Breast epithelium (tissue), 4 donors: ENCODE measurements at places on chromosomes 7 and 10.

DNA sequence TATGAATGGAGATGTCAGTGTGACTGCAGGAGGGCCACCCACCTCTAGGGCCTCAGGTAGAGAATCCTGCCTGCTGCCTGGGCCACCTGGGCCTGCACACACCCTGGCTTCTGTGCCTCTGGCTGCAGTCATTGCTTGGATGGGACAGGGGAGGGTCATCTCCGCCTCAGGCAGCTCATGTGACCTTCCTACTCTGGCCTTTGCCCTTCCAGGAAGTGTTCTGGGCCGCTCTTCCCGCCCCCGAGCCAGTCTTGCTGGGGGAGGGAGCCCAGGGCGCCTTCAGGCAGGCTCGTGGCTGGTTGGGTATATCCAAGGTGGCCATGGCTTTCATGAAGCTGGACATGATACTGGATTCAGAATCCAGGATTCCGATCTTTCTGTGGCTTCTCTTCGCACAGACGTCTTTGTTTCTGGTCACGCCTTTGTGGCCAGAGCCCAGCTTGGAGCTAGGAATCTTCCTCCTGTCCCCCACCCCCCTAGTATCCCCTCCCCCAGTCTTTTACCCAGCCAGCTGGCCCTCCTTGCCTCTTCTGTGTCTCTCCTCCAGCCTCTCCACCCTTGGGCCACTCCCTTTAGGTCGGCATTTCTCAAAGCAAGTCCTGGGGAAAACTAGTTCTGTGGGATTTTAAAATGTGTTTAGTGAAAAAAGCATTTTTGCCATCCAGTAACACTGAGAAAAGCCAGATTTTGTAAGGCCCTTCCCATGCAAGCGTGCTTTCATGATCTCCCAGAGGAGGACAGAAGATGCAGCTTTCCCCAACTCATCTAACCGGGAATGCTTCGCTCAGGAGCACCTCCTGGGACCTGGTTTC lies 119.6 kb downstream of the ZMIZ1 start:
- DNase-seq: no peak

DNA sequence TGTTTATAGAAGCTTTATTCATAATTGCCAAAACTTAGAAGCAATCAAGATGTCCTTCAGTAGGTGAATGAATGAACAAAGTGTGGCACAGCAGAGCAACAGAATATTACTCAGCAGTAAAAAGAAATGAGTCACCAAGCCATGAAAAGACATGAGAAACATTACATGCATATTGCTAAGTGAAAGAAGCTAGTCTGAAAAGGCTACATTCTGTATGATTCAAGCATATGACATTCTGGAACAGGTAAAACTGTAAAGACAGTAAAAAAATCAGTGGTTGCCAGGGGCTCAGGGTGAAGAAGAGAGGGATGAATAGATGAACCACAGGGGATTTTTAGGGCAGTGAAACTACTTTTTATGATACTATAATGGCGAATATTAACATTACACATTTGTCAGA lies 80.9 kb upstream of the APBB1IP start:
- DNase-seq: no peak

- DNase-seq: no peak
Observed at GRCh38 chr10:80453056-80453841, 861 bp upstream of the TSPAN14 start.

- no peak for DNase-seq
Observed at GRCh38 chr7:7102906-7103305, 79.4 kb upstream of the C1GALT1 start.
